AG08396 (cell line): ENCODE measurements at places on chromosomes 5 and 9.

DNA sequence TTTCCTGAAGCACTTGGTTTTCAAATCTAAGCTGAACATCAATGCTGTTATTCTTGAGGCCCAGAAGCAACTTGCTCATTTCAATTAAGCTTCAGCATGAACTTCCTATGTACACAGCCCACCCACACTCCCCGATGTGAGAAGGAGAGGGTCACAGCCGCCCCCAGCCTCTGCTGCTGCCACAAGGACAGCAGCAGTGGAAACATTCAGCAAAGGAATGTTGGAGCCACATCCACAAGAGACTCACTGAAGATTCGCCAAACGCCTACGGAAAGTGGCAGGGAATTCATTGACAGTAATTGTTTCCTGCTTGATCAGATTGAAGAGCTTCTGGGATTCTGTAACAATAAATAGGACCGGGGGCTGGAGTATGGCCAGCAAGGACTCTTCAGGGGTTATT, 2.9 kb downstream of the TGFBI start:
- DNase-seq, result no peak

DNA sequence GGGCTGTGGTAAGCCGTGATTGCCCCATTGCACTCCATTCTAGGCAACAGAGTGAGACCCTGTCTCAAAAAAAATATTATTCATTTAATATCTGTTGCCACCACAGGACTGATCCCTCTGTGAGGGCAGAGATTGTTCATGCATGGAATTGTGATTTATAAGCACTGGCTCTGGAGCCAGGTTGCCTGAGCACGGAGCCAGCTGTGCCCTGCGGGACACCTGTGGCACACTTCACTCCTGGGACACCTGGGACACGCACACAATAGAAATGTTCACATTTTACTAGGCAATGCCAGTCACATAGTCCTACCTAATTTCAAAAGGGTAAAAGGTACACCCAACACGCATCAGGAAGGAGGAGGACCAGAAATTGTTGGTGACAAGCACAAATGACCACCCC, 83.0 kb upstream of the GABRP start:
- DNase-seq, result no peak

- peak; percentile 85 for DNase-seq
Measured at GRCh38 chr5:95960667-95961616, 709 bp downstream of the ELL2 start.

DNA sequence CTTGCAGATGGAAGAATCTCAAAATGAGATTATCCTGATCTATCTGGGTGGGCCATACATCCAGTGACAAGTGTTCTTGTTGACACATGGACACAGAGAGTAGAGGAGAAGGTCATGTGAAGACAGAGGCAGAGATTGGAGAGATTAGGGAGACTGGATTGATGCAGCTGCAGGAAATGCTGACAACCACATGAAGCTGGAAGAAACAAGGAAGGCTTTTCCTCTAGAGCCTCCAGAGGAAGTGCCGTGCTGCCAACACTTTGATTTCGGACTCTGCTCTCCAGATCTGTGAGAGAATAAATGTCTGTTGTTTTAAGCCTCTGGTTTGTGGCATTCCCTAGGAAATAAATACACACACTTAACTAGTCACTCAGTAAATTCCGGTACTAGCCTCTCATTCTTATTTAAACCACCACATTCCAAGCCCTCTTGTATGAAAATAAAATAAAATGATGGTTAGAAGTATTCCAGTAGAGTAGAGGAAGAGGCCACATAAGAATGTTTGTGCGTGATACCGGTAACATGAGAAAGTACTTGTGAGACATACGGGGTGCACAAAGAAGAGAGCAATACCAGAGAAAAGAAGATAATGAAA, 110.9 kb upstream of the DMAC1 start:
- DNase-seq, result no peak
